Stimulated activated CD4-positive, alpha-beta T cell treated with anti-CD3 and anti-CD28 coated beads, Interleukin-1b, Interleukin-23, amount 100 ng/mL, for 1 hour (primary cell): ENCODE measurements at places on chromosomes 5 and 9.

GRCh38 chr9:132003896-132004295 lies 75.8 kb downstream of the MED27 start:
- no peak for DNase-seq

GRCh38 chr5:77718934-77719610 lies 57.1 kb downstream of the TBCA start:
- DNase-seq, result no peak

DNA sequence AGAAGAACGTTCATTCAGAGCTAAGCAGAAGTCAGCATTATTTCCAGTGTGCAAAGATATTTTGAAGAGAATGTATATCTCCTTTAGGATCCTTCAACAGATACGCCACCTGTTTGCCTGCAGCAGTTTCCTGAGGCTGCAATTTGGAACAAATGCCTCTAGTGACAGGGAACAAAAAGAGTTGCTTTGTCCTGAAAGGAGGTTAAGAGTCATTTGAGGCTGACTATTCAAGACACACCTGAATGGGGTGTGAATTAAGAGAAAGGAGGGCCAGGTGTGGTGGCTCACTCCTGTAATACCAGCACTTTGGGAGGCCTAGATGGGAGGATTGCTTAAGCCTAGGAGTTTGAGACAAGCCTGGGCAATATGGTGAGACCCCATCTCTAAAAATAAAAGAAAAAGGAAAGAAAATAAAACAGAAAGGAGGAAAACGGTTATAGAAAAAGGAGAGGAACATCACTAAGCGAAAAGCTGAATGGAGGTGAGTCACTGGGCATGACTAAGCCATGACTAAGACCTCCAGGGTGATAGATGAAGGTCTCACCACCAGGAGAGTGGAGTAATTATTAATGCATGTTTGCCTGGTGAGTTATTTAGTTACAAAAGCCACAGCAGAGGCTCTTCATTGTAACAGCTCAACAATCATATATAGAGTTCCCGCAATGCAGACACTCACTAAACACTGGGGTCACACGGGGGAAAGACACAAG lies 255.2 kb upstream of the TNC start:
- DNase-seq, result no peak

DNA sequence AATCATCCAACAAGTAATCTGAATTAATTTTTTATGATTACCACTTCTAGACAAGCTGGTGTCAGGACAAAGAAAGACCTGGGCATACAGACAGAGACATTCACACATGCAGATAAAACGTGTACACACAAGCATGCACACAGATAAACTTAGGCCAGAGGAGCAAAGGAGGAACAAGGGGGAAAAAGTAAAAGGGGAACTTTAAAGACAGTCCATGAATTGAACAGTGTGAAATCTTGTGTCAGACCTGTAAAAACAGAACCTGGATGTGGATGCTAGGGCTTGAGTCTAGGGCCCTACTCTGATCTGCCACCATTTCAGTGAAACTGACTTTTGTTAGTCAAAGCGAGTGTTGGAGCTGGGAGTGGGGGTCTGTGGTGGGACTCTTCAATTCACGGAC lies 11.2 kb upstream of the ZSWIM6 start:
- no peak for DNase-seq

GRCh38 chr5:72452515-72453245 lies 54.5 kb downstream of the ZNF366 start:
- DNase-seq, result no peak

GRCh38 chr5:124902097-124902821 lies 155.8 kb upstream of the ZNF608 start:
- DNase-seq, result no peak

- DNase-seq, result no peak
These were observed 105.2 kb downstream of the RFK start for GRCh38 chr9:76289042-76289441.

DNA sequence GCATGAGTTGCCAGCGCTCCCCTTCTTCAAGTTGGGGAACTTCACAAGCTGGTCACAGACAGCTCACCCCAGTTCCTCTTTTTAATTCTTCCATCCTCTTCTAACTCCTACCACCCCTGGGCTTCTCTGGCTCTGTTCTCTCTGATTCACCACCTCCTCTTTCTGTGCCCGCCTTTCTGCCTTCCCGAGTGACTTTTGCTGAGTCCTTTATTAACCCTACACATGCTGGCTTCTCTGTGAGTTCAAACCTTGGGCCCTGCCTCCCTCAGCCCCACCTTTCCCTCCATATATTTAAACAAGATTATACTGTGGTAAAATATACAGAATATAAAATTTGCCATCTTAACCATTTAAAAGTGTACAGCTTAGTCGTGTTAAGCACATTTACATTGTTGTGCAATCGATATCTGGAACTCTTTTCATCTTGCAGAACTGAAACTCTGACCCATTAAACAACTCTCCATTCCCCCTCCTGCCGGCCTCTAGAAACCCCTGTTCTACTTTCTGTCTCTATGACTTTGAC lies 32.0 kb downstream of the SLC46A2 start:
- DNase-seq, result no peak

- no peak for DNase-seq
These were observed 51.3 kb downstream of the LMX1B start for GRCh38 chr9:126664900-126665643.

DNA sequence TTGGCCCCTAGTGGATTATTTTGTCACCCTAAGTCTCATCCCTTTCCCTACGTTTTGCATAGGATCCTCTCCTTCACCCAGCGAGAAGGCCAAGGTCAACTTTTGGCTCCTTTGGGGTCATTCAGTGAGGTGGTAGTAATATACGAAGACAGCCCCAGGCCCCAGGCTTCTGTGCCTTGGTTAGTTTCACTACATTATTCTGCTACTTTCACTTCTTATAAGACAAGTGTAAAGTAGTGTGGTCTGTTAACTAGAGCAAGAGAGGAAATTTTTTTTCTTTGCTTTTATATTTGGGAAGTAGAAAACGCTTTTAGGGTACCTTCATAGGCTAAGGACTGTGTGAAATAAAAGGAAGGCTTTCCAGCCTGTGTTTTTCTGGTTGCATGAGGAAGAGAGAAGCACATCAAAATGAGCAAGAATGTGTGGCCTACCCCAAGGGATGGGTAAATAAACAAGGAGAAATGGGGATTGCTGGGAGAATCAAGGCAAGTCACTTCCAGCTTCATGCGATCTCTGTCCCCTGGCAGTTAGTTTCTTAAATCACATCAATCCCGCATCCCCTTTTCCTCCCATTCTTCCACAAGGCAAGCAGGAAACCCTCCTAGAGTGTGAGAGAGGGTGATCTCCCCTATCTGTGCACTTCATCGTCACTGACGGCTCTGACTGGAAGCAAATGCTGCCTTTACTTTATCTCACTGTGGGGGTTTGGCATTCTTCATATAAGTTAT lies 677.0 kb upstream of the WWC1 start:
- no peak for DNase-seq

GRCh38 chr9:109467936-109468335 lies 30.2 kb downstream of the PTPN3 start:
- DNase-seq, result no peak

- DNase-seq, result no peak
These were observed 501.7 kb downstream of the ARHGEF28 start for GRCh38 chr5:74127381-74128320.

- no peak for DNase-seq
These were observed 177.5 kb upstream of the S1PR3 start for GRCh38 chr9:88813638-88814209.

GRCh38 chr9:108903420-108904103 lies 30.4 kb downstream of the ELP1 start:
- no peak for DNase-seq

DNA sequence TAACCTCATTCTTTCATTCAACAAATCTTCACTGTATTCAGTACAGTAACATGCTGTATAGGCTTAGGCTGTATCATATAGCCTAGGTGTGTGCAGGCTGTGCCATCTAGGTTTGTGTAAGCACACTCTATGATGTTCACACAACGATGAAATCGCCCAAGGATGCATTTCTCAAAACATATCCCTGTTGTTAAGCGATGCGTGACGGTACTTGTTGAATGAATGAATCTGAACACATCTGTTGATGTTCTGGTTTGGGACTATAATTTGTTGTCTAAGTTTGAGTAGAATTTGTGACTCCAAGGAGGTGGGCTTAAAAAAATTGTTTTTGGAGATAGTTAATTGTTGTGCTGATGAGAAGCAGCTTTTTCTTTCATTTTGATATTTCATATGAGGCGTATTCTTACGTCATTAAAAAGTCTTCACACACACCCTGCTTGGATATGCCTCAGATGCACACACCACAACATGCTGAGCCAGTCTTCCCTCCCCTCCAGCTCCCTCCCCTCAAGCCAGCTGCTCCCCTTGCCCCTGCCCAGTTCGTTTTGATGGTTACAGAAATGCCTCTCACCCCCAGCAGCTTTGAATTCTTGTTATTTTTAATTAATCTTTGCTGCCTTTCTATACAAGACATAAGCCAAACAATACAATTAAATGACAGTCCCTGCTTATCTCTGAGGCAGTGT lies 5.5 kb upstream of the PSAT1 start:
- no peak for DNase-seq

GRCh38 chr5:72013766-72014624 lies 93.3 kb upstream of the MAP1B start:
- DNase-seq, result no peak

GRCh38 chr9:106723926-106724325 lies 139.0 kb upstream of the ZNF462 start:
- DNase-seq, result no peak

GRCh38 chr9:104864675-104865104 lies 63.3 kb downstream of the ABCA1 start:
- DNase-seq, result no peak

DNA sequence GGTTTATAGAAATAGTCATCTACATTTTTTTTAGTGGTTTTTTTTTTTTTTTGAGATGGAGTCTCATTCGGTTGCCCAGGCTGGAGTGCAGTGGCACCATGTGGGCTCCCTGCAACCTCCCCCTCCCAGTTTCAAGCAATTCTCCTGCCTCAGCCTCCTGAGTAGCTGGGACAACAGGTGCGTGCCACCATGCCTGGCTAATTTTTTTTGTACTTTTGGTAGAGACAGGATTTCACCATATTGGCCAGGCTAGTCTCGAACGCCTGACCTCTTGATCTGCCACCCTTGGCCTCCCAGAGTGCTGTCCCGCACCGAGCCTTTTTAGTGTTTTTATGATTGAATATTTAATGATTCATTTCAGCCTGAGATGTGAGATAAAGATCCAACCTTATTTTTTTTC lies 27.3 kb downstream of the ANKRD33B start:
- DNase-seq, result no peak

DNA sequence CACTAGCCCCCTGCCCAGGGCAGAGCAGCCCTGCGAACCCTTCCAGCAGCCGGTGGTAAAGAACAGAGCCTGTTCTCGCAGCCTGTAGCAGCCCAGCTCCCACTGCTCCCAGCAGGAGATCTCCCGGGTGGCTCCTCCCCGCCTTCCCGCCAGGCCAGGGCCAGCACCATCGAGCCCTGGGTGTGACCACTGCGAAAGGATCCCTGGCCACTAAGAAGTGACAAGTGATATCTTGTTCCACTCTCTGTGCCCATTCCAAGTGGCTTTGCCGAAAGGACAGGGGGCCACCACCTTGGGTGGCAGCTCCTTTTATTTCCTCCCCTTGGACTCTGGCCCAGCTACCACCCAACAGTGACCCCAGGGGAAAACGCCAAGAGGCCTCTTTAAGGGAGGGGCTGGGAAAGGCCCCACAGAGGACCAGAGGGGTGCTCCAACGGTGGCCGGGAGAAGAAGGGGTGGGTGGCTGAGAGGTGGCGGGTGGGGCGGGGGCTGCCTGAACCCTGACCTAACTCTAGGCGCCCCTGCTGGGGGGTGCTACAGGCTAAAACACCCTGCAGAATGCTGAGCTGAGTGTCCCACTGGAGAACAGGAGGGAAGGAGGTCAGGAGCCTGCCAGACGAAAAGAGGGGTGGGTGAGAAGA lies 1.6 kb downstream of the NACC2 start:
- no peak for DNase-seq

DNA sequence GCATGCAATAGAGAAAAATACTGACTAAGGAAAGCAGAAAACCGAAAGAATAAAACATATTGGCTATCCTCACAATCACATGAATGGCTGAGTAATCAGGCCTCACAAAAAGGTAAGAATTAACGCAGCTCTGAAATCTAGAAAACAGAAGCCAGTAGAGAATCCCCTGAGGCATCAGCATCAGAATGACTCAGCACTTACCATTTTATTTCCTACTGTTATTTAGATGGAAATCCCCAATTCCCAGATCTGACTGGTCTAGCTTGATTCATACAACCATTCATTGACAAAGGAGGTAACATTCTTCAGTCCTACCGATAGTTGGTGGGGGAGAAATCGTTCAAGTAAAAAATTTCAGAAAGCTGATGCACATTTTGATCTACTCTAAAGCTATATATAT lies 1408.4 kb upstream of the WWC1 start:
- no peak for DNase-seq

- no peak for DNase-seq
These were observed 184.5 kb upstream of the PTGER4 start for GRCh38 chr5:40495237-40495635.

DNA sequence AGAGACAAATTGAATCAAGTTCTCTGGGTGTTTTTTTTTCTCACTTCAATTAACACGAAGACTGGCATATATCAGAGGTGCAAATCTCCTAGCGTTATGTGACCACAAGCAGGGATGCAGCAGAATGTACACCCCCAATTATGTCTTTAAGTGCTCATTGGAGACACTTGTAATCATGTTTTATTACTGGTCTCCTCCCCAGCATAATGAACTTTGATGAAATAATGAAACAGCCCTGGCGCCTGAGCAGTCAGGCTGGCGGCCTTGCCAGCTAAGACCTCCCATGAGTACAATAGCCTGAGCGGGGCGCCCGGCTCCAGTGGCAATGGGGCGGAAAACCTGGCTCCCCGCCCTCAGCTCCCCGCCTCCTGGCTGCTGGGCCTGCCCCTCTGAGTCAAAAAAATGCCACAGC lies 209.4 kb upstream of the MSX2 start:
- DNase-seq, result no peak

- DNase-seq, result no peak
These were observed 133.4 kb downstream of the ACTBL2 start for GRCh38 chr5:57349214-57349613.

GRCh38 chr5:123429993-123430392 lies 6.8 kb upstream of the CEP120 start:
- no peak for DNase-seq

- DNase-seq, result no peak
These were observed 71.1 kb upstream of the TBC1D9B start for GRCh38 chr5:179978792-179979191.

GRCh38 chr9:93137362-93137761 lies 3.3 kb upstream of the NINJ1 start:
- DNase-seq, result no peak

- DNase-seq, result no peak
These were observed 128.9 kb downstream of the STARD4 start for GRCh38 chr5:111383288-111383970.

DNA sequence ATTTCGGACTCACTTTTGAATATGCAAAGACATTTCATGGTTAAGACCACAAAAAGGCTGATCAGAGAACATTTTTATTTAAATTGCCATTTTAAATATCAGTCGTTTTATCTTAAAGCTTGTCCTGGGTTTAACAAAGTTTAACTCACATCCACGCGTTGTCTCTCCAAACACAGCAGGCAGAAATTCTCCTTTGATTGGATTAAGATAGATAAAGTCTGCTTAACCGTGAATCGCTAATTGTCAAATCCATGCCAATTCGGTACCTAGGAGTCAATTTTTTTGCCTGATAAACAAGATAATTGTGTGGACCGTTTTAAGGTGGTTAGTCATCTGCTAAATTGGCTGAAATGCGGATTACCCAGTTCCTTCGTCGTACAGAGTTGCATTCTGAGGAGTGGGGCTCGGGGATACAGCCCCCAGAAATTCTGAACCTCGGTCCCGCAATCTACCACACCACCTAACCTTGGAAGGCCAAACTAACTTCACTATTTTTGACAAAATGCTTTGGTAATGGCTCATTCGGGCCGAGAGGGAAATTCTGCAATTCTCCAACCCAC lies 665 bp upstream of the BTF3 start:
- DNase-seq, result no peak
